Upper lobe of left lung (tissue), 6 donors: ENCODE measurements at places on chromosomes 1 and 21.

- no peak overlapping the region for H3K27ac ChIP-seq
- no peaks in the 10 kb centered on the region for H3K4me1 ChIP-seq
- no peak overlapping the region for H3K4me3 ChIP-seq
- no peak for DNase-seq
- H3K27me3 ChIP-seq: no peaks in the 10 kb centered on the region
Measured at GRCh38 chr1:53074313-53075154, 12.5 kb downstream of the PODN start.

GRCh38 chr21:33374450-33375096 lies 28.6 kb upstream of the IFNGR2 start:
- no peaks in the 10 kb centered on the region for H3K36me3 ChIP-seq
- H3K4me1 ChIP-seq: peaks cover 26% of the 10 kb centered on the region
- no peak for DNase-seq
- peak overlapping the region; percentile 1 for H3K27ac ChIP-seq
- no peaks in the 10 kb centered on the region for H3K27me3 ChIP-seq

GRCh38 chr1:228334954-228335353 lies 71.7 kb downstream of the TRIM11 start:
- H3K27me3 ChIP-seq: no peaks in the 10 kb centered on the region
- H3K4me3 ChIP-seq: no peak overlapping the region
- H3K4me1 ChIP-seq: no peaks in the 10 kb centered on the region
- no peak overlapping the region for H3K27ac ChIP-seq

GRCh38 chr1:230267338-230268065 lies 158.6 kb downstream of the PGBD5 start:
- H3K4me3 ChIP-seq: no peak overlapping the region
- no peak for DNase-seq
- peaks cover 34% of the 10 kb centered on the region for H3K4me1 ChIP-seq
- no peak overlapping the region for H3K27ac ChIP-seq
- H3K36me3 ChIP-seq: peaks cover 45% of the 10 kb centered on the region

DNA sequence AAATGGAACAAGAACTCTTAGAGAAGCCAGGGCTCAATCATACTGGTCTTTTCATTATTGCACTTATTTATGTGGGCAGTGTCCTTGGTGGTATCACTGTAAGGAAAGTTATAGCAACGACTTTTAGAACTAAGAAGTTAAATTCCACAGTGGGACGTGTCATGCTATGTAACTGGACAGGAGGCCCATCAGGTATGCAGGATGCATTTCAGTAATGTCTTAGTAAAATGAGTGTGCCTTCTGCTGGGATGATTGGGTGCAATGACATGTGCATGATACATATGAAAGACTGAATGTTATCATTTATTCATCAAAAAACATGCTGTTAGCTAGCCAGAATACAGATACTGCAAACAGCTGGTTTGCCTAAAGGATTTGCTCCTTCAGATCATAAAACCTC lies 6.9 kb upstream of the ATP1B1 start:
- no peaks in the 10 kb centered on the region for H3K27me3 ChIP-seq
- H3K4me3 ChIP-seq: no peak overlapping the region
- H3K4me1 ChIP-seq: peaks cover 8% of the 10 kb centered on the region
- no peaks in the 10 kb centered on the region for H3K36me3 ChIP-seq

GRCh38 chr1:193434319-193434718 lies 247.9 kb upstream of the B3GALT2 start:
- no peaks in the 10 kb centered on the region for H3K27me3 ChIP-seq
- no peak overlapping the region for H3K4me3 ChIP-seq
- DNase-seq: no peak
- H3K27ac ChIP-seq: no peak overlapping the region

DNA sequence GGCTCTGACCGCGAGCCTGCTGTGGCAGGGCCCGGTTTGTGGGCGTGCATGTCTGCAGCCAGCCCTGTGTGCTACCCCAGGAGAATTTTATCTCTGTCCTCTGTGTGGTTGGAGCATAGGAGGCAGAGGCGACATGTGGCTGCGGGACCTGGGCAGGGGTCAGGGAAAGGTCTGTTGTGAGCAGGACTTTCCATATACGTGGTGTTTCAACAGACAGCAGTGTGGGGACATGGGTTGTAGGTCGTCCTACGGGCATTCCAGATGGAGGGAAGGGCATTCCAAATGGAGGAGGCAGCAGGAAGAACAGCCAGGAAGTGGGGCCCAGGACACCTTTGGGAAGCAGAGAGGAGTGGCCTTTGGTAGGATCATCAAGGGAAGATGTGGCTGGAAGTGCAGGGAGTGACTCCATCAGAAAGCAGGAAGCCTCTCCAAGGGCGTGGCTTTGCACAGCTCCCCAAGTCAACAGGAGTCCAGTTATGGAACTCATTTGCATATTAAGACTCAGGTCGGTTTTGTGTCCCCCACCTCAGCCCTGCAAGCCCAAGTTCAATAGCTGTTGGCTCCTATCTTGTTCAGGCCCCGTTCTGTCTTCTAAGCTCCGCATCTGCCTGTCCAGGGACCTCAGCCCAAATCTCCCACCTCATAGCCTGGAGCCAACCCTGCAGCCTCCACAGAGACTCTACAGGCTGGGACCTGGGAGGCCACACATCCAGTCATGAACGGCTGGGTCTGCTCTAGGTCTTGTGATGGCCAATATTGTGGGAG lies 309.1 kb downstream of the MATN1 start:
- H3K27ac ChIP-seq: no peak overlapping the region
- H3K4me3 ChIP-seq: no peak overlapping the region
- H3K36me3 ChIP-seq: no peaks in the 10 kb centered on the region

- H3K4me1 ChIP-seq: no peaks in the 10 kb centered on the region
- DNase-seq: no peak
- no peaks in the 10 kb centered on the region for H3K27me3 ChIP-seq
- no peaks in the 10 kb centered on the region for H3K36me3 ChIP-seq
- no peak overlapping the region for H3K27ac ChIP-seq
Measured at GRCh38 chr1:230517786-230518185, 91.7 kb upstream of the PGBD5 start.

- H3K4me1 ChIP-seq: no peaks in the 10 kb centered on the region
- DNase-seq: no peak
- H3K27me3 ChIP-seq: no peaks in the 10 kb centered on the region
- no peak overlapping the region for H3K4me3 ChIP-seq
- no peaks in the 10 kb centered on the region for H3K36me3 ChIP-seq
Measured at GRCh38 chr1:26213335-26213905, 20.6 kb upstream of the CEP85 start.

GRCh38 chr1:205592443-205593003 lies 39.3 kb downstream of the ELK4 start:
- no peak overlapping the region for H3K27ac ChIP-seq
- no peak overlapping the region for H3K4me3 ChIP-seq
- no peak for DNase-seq
- no peaks in the 10 kb centered on the region for H3K27me3 ChIP-seq
- H3K4me1 ChIP-seq: peaks cover 24% of the 10 kb centered on the region
- no peaks in the 10 kb centered on the region for H3K36me3 ChIP-seq

GRCh38 chr1:210915890-210916507 lies 217.9 kb downstream of the KCNH1 start:
- no peaks in the 10 kb centered on the region for H3K4me1 ChIP-seq
- H3K27ac ChIP-seq: no peak overlapping the region
- H3K4me3 ChIP-seq: no peak overlapping the region
- H3K36me3 ChIP-seq: no peaks in the 10 kb centered on the region
- no peak for DNase-seq

- H3K27me3 ChIP-seq: no peaks in the 10 kb centered on the region
- peaks cover 7% of the 10 kb centered on the region for H3K4me1 ChIP-seq
Measured at GRCh38 chr1:8889925-8890785, 11.7 kb upstream of the ENO1 start.

- no peaks in the 10 kb centered on the region for H3K36me3 ChIP-seq
- H3K4me1 ChIP-seq: no peaks in the 10 kb centered on the region
- H3K27me3 ChIP-seq: no peaks in the 10 kb centered on the region
- DNase-seq: no peak
- H3K4me3 ChIP-seq: no peak overlapping the region
- no peak overlapping the region for H3K27ac ChIP-seq
Measured at GRCh38 chr1:15442759-15443158, 4.5 kb downstream of the CTRC start.

- no peaks in the 10 kb centered on the region for H3K4me1 ChIP-seq
- no peaks in the 10 kb centered on the region for H3K27me3 ChIP-seq
- no peaks in the 10 kb centered on the region for H3K36me3 ChIP-seq
- no peak overlapping the region for H3K4me3 ChIP-seq
- DNase-seq: no peak
Measured at GRCh38 chr1:214638997-214639396, 36.0 kb downstream of the CENPF start.

GRCh38 chr1:205936311-205936710 lies 6.9 kb downstream of the SLC26A9 start:
- peak overlapping the region; percentile 32 for H3K27ac ChIP-seq
- H3K27me3 ChIP-seq: no peaks in the 10 kb centered on the region
- no peak overlapping the region for H3K4me3 ChIP-seq

GRCh38 chr1:117128323-117129079 lies 7.0 kb upstream of the TRIM45 start:
- H3K4me1 ChIP-seq: peaks cover 7% of the 10 kb centered on the region
- no peak overlapping the region for H3K4me3 ChIP-seq

DNA sequence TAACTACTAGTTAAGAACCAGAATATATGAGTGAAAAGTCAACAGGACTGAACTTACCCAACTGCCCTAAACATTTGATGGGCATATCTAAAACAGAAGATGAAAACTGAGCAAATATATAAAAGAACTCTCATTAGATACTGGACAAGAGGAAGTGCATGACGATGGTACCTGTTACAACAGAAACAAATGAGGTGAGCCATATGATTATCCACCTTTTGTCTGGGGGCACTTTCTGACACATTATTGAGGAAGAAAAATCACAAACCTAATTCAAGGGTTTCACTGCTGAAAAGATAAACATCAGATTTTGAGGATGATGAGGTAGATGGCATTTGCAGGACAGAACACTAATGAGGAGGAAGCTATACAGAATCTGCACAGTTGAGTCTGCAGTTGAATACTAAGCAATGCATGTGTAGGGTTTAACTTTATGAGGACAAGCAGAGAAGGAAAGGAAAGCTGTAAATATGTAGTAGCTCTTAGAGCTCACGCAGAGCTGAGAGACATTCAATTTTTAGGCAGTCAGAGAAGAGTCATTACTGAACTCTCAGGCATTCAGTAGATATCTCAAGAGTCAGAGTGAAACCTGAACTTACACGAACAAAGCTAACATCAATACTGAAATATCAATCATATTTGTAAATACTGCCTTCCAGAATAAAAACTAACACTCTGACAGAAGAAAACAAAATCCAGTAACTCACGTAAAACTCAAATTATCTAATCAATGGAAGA lies 262.1 kb downstream of the AKT3 start:
- no peak overlapping the region for H3K27ac ChIP-seq
- no peaks in the 10 kb centered on the region for H3K4me1 ChIP-seq
- DNase-seq: no peak
- H3K4me3 ChIP-seq: no peak overlapping the region

DNA sequence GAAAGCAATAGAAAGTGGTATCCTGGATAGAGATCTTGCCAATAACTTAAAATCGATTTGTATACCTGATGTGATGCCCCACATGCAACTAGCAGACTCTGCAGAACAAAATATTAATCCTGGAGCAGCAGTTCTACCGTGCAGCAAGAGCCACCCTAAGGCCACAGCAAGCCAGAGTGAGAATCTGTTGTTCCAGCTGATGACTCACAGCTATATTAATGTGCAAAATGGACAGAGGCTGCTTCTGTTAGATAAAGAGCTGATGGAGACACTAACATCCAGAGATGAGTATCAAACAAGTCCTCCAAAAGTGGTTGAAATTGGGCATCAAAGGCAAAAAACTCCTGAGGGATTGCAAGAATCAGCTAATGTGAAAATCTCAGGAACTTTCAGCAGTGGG lies 127.8 kb downstream of the MACF1 start:
- no peak overlapping the region for H3K27ac ChIP-seq
- H3K36me3 ChIP-seq: peaks cover 99% of the 10 kb centered on the region
- DNase-seq: no peak
- no peaks in the 10 kb centered on the region for H3K27me3 ChIP-seq

DNA sequence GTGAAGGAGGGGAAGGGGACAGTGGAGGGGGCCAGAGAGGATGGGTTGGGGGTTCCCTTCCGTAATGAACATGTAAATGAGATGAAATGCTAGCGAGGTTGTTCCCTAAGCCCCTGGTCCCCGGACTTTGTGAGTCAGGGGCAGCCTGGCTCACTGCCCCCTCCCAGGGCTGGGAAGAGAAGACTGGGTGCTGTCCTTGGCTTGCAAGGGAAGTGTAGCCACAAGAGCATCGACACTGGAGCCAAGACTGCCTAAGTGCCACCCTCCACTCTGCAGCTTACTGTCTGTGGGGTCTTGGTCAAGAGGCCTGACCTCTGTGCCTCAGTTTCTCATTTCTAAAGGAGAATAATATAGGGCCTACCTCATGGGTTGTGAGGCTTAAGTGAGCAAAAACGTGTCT lies 483 bp downstream of the PEAR1 start:
- peak overlapping the region; percentile 87 for H3K27ac ChIP-seq
- no peaks in the 10 kb centered on the region for H3K36me3 ChIP-seq
- H3K4me3 ChIP-seq: peak overlapping the region; percentile 57
- H3K27me3 ChIP-seq: no peaks in the 10 kb centered on the region

DNA sequence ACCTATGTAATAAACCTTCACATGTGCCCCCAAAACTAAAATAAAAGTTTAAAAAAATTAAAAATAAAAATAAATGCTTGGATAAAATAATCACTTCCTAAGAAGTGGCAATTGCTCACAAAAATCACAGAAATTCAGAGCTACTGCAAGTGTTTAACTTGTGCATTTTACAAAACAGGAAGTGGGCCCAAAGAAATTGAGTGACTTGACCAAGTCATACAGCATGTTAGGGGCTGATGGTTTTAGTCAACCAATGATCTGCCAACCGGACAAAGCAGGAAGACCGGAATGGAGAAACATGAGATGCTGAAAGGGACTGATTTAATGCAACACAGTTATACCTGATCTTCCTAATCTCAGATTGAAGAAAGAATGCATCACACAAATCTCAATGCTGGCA lies 96.5 kb downstream of the SMYD2 start:
- no peaks in the 10 kb centered on the region for H3K4me1 ChIP-seq
- DNase-seq: no peak
